ENCODE measurements at places on chromosomes 12 and 14.
A peak's percentile ranks its signal among the peaks of the same experiment; 100 is the strongest.

DNA sequence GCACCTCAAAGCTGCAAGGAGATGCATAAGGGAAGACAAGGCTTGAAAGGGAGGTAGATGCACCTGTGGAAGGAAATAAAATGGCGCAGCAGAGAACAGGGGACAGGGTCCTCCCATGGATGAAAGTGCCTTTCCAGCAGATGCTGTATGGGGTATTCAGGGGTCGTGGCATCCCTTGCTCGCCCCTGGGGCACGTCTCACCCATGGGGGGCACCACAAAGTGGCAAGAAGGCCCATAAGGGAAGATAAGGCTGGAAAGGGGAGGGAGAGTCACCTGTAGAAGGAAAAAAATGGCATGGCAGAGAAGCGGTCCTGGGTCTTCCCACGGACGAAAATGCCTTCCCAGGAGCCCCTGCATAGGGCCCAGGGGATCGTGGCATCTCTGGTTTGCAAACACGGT lies 265.1 kb downstream of the ALG10 start:
- DNase-seq: no peak

DNA sequence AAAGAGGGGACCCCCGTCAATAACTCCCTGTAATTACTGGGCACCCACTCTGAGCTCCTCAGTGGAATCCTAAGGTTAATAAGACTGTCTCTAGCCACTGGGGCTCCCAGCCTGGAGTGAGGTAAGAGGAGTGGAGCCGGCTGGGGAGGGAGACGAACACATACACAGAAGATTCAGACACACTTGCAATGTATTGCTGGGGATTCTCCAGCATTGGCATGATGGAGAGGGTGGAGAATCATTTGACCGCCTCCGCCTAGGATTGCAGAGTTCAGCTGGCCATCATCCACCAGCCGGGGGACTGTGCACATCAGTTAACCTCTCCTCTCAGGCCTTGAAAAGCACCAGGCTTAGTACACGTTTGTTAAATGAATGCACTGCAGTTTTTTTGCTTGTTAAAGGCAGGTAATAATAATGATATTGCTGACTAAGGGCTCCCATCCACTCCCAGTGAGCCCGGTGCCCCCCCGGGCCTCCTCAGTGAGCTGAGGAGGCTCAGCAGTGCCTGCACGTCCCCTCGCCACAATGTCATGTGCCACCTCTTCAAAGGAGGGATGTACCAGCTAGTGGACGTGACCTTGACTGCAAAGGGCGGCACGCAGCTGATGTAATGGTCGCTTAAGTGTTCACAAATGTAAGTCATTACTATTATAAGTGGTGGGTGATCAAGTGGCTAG lies 20.3 kb upstream of the FAIM2 start:
- no peak for DNase-seq

DNA sequence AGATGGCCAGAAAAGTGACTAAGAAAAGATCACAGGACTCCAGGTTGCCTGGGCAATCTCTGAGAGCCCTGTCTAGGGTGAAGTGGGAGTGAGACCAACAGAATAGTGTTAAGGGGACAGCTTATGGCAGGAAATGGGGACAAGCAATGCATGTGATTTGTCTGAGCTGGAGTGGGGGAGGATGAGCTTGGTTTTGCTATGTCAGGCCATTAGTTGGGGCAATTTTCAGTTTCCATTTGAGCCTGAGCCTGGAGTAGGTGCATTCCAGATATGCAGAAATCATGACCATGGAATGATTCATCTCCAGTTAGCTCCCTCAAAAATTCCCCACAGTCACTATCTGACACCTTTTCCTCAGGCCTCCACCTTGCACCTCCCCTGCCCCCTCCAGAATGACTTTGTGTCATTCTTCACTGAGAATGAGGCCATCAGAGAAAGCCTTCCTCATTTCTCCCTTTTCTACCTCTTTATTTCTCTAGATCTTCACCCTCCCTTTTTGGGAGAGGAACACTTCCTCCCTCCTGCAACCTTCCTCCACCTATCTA lies 150.9 kb upstream of the PLEKHG7 start:
- peak; percentile 50 for DNase-seq

DNA sequence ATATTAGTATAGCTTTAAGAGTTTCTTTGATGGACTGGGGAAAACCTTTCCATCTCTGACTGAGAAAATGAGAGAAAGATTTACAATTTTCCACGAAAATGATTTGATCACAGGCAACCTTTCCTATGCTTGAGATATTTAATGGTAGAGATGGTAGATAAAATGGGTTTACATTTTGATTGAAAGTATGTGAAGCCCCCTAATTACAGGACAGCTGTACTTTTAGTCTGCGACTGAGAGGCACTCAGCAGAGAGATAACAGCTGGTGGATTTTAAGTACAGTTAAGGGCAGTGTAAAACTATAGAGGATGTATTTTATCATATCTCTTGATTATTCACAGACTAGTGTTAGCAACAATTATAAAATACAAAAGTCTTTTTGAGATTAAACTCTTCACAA lies 40.7 kb downstream of the C12orf50 start:
- DNase-seq: no peak

- no peak for DNase-seq
These were observed 11.2 kb upstream of the MRPL42 start for GRCh38 chr12:93456077-93456476.

DNA sequence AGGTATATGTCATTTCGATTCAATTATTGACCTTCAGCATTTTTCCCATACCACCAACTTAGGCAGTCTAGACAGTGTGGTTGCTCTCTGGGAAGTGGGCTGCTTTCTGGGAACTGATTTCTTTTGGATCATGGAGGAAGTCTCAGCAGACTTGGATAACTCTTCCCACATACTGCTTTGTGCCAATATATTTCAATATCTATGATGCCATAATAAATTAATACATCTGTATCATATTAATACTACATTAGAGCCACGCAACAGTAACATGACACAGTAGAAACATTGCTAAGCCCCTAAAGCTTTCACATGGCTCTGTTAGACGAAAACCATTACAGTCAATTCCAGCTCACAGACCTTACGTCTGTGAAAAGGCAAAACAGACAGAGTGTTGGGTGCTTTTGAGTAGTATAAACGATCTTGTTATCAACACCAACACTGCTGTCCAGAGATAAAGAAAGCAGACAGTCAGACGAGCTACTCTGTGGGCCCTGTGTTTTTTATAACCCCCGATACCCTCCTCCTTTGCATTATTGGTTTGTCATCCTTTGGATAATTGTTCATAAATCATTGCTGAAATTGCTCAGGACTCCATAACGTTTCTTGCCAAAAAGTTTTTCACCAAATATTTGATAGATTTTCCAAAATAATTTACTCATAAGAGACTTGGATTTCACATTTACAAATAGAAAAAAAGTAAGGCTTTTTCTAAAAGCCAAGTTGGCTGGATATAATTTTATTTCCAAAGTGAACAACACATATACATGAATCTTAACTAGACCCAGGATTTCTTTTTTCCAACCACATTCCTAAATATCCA lies 439.7 kb downstream of the ADAMTS20 start:
- DNase-seq: no peak
